ENCODE measurements at places on chromosomes 2 and 18.

- no peak for DNase-seq
Measured at GRCh38 chr2:111632661-111633060, 251.3 kb downstream of the ANAPC1 start.

DNA sequence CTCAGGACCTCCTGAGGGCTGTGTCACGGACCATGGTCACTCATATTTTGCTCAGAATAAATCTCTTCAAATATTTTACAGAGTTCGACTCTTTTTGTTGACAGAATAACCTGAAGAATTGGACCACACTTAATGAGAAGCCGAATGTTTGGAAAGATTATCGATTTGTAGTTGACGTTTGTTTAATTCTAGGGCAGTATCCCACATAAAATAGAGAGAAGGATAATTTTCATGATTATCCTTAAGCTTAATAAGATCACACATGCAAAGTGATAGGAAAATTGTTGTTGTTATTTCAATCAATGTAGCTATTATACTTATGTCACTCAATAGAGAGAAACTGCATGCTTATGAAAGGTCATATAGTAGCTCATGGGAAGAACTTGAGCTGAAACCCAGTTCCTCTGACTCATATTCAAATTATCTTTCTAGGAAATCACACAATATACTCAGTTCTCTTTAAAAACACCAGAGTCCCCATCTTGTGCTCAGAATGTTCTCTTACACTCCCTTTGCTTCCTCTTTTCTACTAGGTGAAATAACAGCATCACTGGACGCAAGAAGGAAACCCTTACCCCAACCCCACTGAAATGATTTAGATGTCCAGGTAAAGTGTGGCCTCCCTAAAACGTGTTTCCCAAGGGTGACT is 982.1 kb downstream of the TSN start:
- no peak for DNase-seq

- no peak for DNase-seq
Measured at GRCh38 chr2:69109255-69109654, 96.3 kb downstream of the ANTXR1 start.

DNA sequence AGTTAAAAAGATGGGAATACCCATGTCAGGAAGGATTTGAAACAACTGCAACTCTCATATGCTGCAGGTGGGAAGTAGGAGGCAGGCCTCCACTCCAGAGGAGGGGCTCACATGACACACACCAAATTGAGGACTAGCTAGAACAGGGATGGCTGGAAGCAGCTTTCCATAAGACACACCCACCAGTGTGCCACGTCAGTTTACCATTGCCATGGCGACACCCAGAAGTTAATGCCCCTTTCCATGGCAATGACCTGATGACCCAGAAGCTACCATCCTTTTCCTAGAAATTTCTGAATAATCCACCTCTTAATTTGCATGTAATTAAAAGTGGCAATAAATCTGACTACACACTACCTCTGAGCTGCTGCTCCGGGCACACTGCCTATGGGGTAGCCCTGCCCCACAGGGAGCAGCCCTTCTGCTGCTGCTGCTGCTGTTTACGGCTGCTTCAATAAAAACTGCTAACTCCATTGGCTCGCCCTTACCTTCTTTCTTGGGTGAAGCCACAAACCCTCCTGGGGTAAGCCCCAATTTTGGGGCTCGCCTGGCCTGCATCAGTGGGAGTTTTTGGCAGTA is 89.4 kb downstream of the RRM2 start:
- DNase-seq = no peak
